ENCODE measurements at places on chromosomes 6 and 20.

DNA sequence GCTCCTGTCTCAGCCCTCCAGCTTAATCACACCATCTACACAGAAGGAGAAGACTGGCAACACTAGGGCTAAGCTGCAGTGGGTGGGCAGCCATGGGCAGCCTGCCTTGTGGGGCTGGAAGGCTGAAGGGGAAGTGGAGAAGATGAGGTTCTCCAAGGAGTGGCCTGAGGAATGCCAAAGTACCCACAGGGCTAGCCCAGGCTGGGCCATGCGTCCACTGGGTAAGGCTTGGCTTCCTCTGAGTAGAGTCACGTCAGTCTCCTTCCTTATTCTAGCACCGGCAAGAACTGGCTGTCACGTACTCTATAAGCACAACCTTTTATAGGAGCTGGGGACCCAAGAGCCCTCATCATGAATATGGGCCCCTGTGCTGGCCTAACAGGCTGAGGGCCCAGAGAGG lies 110.6 kb upstream of the SIRPA start:
- DNase-seq, result no peak

DNA sequence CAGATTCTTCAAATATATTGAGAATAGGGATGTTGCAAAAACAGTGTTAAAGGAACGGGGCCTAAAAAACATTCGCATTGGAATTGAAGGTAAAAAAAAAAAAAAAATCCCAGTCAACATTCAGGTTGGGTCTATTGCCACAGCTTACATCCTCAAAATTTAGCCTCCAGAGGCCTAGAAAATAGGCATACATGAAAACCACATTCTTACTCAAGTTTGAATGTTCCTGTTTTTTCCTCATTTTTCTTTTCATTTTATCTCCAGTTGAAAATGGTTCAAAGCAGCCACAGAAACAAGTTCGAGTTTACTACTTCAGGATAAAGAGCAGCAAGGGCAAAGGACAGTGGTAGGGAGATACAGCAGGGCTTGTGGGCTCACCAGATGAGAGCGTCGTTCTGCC lies 41.9 kb downstream of the KCTD20 start:
- DNase-seq, result no peak

DNA sequence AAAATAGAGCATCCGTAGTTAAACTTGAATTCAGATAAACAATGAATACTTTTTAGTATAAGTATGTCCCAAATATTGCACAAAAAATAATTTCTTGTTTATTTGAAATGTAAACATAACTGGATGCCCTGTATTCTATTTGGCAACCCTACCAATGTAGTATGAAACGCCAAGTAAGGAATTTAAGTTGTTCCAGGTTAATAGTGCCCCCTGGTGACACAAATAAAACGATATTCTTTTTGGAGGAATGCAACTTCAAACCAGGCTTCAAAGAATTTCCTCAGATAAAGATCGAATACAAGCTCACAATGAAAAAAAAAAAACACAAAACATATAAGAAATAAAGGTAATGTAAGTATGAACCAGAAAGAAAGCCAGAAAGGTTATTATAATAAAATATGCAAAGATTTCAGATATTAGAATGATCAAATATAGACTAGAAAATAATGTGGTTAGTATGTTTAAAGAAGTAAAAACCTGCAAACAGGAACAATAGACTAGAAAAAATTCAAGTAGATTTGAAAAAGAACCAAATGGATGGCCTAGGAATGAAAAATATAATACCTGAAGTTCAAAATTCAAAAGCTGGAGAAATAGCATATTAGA lies 18.4 kb upstream of the AKAP7 start:
- DNase-seq, result no peak

DNA sequence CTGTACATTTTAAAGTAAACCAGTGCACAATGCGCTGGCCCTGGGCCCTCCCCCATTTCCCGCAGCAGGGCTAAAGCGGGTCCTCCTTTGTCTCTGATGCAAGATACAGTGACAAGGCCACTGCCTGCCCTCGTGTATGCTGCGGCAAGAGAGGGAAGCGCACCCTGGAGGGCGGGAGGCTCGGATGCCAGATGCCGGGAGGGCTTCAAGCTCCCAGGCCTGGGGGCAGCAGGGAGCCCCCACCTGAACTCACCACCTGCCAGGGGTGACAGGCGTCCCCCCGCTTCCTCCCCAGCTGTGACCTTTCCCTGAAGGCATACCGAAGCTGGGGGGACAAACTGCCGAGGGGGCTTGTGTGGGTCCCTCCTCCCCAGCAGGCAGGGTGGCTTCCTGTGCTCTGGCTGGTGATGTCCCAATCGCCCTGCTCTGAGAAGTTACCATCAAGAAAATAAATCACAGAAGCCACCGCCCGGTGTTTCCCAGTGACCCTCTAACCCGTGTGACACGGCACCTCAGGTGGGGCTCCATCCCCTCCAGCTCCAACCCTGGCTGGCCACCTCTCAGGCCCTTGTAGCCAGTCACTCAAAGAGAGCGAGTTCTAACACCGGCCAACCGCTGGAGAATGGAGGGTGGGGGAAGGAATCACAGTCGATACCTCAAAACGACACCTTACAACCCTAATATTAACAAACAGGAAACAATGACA lies 203.3 kb downstream of the PREX1 start:
- DNase-seq, result no peak

GRCh38 chr6:14965424-14966075 lies 280.3 kb upstream of the JARID2 start:
- no peak for DNase-seq

- no peak for DNase-seq
Observed at GRCh38 chr20:36468149-36469000, 72.9 kb upstream of the MYL9 start.

GRCh38 chr6:44531442-44532015 lies 144.0 kb downstream of the CDC5L start:
- DNase-seq, result no peak

GRCh38 chr20:33472868-33473435 lies 16.9 kb upstream of the CBFA2T2 start:
- no peak for DNase-seq

- DNase-seq, result peak; percentile 12
Observed at GRCh38 chr6:24547243-24547642, 52.5 kb downstream of the ALDH5A1 start.

- no peak for DNase-seq
Observed at GRCh38 chr6:42141603-42142117, 760 bp downstream of the C6orf132 start.

GRCh38 chr6:31969712-31970603 lies 2.0 kb downstream of the DXO start:
- no peak for DNase-seq

GRCh38 chr20:48659858-48660257 lies 167.9 kb downstream of the PREX1 start:
- DNase-seq, result no peak

DNA sequence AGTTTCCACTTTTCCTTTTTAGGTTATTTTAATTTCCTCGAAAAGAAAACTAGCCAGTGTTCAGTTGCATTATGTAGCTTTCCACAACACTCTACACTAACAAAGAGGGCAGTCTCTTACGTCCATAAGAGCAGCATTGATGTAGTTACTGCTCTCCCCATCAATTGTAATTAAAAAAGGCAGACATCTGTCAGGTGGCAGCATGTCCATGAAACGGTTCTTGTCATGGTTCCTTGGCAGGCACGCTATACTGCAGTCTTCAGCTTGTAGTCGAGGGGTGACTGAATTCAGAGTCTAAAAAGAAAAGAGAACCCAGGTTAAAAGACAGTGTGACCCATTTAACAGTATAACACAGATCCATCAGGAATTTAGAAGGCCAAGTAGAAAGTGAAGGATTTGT lies 80.1 kb upstream of the THEMIS start:
- no peak for DNase-seq

DNA sequence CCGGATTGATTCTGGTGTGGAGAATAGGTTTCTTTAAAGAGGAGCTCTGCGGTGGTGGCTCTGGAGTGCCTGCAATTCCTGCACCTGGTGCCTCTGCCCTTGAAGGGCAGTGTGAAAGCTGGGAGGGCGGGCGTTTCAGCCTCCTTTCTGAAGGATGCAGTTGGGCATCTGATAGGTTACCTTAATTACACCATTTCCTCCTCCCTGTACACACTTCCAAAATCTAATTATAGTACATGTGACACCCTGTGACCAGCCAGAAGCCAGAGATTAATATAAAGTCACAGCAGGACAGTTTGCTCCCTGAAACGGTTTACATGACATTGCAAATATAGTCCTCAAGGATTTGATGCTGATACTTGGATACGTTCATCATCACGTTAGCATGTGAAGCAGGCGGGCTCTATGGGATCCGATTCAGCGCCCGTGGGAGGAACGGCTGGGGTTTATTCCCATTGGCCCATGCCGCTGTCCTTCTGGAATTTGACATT lies 548.2 kb downstream of the QKI start:
- no peak for DNase-seq

- DNase-seq, result no peak
Observed at GRCh38 chr20:8209061-8209460, 77.0 kb downstream of the PLCB1 start.

Measured in renal pelvis (tissue), 12 donors.